T-helper 9 cell (primary cell): ENCODE measurements at places on chromosomes 4 and X.

- DNase-seq, result no peak
Observed at GRCh38 chr4:71288875-71289274, 49.9 kb upstream of the SLC4A4 start.

DNA sequence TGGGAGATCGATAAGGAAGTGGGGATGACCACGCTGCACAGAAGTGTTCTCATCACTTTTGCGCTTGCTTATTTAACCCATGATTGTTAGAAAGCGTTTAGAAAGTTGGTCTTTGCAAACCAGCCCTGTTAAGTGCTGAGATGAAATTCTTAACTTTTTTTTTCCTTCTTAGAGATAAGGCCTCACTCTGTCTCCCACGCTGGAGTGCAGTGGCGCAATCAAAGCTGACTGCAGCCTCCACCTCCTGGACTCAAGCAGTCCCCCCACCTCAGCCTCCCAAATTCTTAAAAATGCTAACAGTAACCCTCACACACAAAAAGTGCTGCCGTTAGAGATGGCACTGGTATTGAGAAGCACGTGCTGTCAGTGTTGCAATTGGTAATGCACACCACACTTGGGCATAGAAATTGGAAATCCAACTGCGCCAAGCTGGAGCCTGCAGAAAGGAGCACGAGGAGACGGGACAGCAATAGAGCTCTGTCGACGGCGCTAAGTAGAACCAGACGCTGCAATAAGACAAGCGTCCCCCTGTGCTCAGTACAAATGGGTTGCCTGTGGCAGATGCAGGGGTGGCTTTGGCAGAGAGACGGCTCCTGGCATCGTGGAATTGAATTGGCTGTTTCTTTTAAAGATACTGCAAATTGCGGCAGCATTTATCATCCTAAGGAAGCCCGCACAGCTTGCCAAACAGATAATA is 113.4 kb downstream of the TBL1X start:
- no peak for DNase-seq

GRCh38 chr4:3442959-3443749 is 1.4 kb downstream of the HGFAC start:
- peak; percentile 62 for DNase-seq

DNA sequence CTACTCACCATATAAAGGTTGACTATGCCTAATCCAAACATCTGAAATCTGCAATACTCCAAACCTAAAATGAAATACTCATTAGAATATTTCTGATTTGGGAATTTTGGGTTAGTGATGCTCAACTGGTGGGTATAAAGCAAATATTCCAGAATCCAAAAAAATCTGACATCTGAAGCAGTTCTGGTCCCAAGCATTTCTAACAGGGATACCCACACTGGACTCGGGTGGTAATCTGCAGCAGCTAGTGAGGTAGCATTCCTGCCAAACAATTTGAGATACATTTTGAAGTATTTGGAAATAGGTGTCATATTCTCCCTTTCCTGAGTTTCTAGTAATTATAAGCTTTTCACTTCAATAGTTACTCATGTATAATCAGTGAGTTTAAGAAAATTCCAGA is 49.6 kb upstream of the RPA4 start:
- DNase-seq, result no peak

- DNase-seq, result no peak
Observed at GRCh38 chr4:121736735-121737351, 28.1 kb downstream of the SMIM43 start.

DNA sequence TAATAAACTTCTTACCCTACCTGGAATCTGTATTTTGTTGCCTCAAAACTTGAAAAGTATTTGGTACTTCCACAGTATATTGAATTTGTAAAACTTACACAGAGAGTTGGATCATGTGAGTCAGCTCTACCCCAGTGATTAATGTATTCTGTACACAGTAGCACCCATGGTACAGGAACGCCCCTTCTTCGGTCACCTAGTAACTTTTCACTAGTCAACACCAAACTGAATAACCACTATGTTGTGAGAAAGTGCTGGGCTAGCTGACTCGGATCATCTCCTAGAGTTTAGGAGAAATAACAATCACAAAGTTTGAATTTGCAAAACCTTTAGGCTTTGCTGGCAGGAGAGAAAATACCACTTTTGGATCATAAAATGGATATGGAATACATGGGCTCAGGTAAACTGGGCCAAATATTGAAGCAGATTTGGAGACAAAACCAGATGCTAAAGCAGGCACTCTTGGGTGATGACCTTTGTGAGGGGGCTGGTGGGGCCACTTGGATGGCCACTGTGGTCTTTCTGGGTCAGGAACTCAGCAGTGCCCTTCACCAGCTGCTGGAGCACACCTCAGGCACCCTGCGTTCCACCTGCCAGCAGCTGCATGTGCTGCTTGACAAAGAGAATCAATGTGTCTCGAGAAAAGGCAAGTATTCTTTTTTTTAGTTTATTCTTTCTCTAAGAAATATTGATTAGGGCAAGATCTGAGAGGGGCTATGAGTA is at the start of gene DTHD1:
DTHD1 (plus strand) TSS at position 233 of the 723 bp plus-strand sequence; CDS start at position 376, 143 bp downstream.
- no peak for DNase-seq

DNA sequence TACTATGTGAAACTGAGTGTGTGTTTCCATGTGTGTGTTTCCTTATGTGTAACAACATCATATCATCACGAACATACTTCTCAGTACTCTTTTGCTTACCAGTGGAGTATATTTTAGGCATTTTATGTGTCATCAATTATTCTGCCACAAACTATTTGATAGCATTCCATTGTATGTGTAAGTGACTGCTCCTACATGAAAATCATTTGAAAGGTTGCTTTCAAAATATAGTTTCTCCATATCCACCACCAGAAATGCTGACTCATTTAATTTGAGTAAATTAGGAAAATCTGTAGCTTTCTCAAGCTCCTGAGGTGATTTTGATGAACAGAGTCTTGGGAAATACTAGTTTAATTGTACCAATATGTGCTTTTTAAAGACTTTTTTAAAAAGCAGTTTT is 376.2 kb downstream of the PCDH18 start:
- no peak for DNase-seq
